ENCODE measurements at places on chromosomes 6 and 20. TPM values are rescaled to one million over a fixed set of nuclear protein-coding genes. Genes with fewer than 3 reads are reported as not detected.

- no peak for DNase-seq
These were observed 68.8 kb upstream of the EPB41L1 start for GRCh38 chr20:36085686-36086267.

- no peak for DNase-seq
These were observed 98.2 kb upstream of the HDGFL1 start for GRCh38 chr6:22471132-22471690.

DNA sequence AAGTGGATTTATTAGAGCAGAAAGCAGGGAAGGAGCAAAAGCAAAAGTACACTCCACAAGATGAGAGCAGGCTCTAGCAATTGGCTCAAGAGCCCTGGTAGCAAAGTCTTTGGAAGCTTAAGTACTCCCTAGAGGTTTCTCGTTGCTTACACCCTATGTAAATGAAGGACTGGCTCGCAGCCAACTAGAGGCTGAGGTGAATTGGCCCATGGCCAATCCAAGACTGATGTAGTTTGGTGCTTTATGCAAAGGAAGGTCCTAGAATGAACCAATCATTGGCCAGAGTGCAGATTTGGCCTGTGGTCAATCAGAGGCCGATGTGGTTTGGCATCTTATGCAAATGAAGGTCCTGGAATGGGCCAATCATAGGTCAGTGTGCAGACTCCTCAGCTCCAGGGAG lies 191.3 kb upstream of the ARID1B start:
- no peak for DNase-seq

Gene CAGE1
- not detected for total RNA-seq

Gene TFAP2D
- not detected for total RNA-seq

DNA sequence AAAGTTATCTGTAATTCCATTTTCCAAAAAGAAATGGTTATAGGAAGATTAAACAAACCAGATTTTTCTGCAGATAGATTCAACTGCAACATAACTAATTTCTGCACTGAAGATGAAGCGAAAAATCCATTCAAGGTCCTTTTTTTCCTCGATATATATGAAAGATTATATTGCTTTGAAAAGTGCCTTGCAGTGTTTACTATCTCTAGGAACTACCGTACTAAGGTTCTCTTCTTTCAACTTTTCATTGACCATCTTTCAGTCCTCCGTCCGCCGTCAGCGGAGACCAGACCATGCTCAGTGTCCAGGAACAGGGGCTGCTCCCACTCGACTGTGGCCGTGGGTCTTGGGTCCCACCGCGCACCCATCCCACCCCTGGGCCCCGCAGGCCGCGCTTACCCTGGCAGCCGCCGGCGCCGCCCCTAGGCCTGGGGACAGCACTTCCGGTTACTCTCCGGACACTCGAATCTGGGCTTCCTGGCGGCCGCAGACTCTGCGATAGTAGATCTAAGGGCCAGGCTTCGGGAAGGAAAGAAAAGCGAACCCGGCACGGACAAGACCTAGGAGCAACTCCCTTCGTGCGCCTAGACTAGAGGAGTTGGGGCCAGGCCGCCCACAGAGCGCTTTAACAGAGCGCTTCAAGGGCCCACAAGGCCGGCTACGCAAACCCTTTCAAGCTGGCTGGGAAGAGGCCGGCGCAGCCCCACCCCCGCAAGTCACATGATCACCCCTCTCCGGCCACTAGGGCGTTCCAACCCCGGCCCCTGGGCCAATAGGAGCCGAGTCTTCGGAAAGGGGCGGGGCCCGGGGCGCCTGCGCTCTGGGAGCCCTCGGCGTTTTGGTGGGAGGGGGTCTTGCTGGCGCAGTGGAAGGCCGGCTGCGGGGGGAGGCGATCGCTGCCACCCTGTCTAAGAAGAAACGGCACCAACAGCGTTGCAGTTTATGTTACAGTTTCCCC lies at the start of gene ZNF322:
ZNF322 (minus strand) TSS at position 705 of the 958 bp plus-strand sequence. CDS start 21,193 bp downstream, outside the sequence.
- DNase-seq: peak; percentile 97
